ENCODE measurements at places on chromosomes 2 and 18.

DNA sequence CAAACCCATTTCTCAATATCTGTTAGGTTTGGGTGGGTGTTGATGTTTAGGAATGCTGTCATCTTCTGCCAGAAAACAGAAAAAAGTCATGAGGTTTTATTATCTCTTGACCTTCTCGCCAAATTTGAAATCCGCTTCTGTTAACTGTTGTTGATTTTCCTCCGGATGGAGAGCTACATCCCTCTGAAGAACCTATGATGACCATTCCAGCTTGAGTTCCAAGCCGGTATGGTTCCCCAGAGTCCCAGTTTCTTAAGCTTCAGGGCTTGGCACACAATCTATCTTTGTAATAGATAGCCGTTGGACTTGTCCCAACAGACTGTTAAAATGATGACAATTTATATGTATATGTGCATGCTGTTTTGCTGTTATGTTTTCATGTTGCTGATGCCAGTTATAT, 1201.0 kb downstream of the LRP1B start:
- no peak for DNase-seq

DNA sequence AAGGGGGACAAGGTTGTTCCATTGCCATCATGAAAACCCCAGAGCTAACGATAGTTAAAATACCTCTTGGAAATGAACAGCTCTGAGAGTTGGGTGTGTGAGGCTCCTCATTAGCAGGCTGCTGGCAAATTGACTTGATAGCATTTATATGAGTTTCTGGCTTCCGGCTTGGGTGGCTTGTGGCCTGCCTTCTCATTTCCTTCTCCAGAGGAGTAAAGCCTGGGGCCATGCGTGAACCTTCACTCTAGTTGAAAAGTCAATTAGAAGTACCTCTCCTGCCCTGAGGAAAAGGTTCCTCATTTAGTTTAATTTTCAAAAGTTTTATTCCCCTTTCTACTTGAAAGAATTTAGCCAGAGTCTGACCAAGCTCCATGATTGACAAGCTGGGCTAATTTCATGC, 67.1 kb downstream of the MGAT5 start:
- no peak for DNase-seq

- DNase-seq = no peak
Observed at GRCh38 chr2:158817588-158817987, 22.5 kb downstream of the DAPL1 start.

- DNase-seq = no peak
Observed at GRCh38 chr2:232336241-232336736, 42.3 kb upstream of the ALPP start.

DNA sequence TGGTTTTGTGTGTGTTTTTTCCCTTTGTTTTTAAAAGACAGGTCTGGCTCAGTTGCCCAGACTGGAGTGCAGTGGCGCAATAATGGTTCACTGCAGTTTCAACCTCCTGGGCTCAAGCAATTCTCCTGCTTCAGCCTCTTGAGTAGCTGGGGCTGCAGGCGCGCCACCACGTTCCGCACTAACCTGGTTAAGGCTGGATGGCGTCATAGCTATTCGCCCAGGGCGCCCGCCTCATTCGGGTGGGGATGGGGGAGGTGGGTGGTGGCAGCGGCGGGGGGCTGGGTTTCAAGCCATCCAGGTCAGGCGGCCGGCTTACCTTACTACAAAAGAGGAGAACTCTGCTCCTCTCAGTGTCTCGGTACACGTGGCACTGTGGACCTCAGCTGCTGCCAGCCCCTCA, 42.8 kb downstream of the EEF1B2 start:
- peak; percentile 4 for DNase-seq

DNA sequence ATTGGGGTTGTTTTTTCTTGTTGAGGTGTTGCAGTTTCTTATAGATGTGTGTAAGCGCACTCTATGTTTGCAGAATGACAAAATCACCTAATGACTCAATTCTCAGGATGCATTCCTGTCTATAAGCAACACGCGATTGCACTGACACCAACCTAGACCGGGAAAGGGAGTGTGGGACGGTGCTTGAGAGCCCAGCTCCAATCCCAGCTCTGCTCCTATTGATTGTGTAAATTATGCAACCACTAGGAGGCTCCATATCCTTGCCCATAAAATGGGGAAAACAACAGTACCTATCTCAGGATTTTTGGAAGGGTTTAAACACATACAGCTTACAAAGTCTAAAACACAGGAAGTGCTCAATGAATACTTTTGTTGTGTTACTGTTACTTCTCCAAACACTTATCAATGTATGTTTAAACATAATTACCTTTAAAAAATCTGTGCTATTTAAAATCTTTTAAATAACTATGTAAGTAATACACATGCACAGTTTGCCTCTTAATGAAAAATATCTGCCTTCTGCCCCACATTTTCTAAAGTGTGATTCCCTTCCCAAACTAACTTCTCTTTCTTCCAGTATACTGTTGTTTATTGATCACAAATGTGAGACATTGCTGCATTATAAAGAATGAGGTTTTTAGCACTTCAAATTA, 132.5 kb downstream of the SPHKAP start:
- DNase-seq = peak; percentile 86

DNA sequence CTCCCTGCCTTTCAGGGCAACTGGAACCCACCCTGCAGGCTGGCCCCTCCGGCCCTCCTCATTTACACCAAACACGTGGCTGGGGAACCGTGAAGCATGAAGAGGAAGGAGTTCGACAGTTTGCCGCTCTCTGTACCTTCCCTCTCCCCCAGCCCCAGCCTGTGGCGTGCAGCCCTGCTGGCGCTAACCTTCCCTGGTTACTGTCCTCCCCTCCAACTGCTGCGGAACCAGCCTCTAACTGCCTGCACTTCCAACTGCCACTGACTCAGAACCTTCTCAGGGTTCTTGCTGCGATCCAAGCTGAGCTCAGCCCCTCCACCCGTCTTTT, 19.2 kb upstream of the GNAL start:
- no peak for DNase-seq

DNA sequence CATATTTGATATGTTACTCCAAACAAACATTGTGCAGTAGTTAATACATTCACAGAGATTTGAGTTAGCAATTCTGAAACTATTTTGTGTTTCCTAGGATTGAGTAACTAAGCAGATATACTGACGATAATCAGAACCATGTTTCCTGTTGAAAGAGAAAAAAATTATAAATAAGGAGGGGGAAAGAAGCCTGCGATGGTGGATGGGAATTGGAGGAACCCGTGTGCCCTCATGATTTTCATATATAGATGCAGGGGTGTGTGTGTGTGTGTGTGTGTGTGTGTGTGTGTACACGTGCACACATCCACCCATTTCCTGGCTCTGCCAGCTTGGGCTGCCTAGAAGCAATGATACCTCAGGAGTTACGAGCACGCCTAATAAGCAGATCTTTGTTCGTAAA, 56.9 kb downstream of the LPIN2 start:
- DNase-seq = no peak

DNA sequence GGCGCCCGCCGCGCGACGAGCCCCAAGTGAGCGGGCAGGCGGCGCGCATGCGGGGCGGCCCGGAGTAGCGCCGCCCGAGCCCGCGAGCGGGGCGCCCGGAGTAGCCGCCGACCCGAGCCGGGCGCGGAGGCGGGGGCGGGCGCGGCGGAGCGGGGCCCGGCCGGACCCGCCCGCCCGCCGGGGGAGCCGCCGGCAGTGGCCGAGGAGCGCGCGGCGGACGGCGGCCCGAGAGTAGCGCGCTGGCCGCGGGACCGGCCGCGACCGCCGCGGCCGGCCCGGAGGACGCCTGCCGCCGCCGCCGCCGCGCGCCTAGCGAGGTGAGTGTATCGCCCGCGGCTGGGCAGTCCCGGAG, at the start of gene GALNT1:
Gene GALNT1, plus strand, starts transcription at position 195 of the 352 bp plus-strand sequence. CDS start 72,923 bp downstream, outside the sequence.
- peak; percentile 70 for DNase-seq

DNA sequence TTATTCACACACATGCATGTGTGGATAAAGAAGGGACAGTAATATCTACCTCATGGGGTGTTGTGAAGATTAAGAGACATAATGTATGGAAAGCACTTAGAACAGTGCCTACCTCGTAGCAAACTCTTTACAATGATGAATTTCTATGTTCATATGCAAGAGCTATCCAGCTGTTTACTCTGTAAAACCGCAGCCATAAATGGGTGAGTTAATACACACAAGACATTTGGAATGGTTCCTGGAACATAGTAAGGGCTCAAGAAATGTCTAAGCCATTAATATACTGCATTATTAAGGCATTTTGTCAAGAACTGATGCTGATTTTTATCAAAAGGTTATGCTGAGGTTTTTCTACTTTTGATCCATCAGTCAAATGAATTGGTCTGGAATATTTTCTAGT, 1076.2 kb downstream of the TSN start:
- peak; percentile 37 for DNase-seq

GRCh38 chr18:63422864-63423304, 608 bp upstream of the VPS4B start:
- peak; percentile 91 for DNase-seq

- peak; percentile 83 for DNase-seq
Observed at GRCh38 chr2:157052685-157053224, 204.8 kb upstream of the GALNT5 start.

DNA sequence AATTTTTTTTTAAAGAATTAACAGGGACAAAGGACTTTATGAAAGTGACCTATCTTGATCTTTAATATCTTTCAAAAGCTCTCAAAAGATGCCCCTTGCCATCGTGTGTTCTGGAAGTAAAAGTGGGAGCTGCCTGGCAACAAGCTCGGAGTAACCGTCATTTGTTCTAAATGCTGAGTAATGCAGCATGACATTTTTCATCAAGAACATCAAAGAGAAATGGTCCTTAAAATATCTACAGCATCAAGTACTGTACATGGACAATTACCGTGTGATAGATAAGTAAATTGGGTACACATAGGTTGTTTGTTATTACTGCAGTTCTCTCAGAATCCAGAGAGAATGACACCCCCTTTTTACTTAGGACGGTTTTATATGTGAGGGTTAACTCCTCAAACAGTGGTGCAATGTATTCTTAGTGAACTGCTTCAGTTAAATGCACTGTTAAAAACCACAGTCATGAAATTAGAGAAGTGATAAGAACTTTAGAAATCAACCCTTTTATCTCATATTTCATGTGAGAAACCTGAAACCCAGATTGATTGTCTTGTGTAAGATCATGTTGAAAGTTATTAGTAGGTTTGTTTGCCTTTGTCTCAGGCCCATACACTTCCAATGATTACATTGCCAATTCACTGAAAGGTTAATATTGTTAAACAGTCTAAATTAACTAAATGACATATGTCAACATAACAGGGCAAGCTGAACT, 90.6 kb upstream of the HNMT start:
- peak; percentile 4 for DNase-seq

GRCh38 chr2:71467180-71467815, 13.9 kb downstream of the DYSF start:
- no peak for DNase-seq

GRCh38 chr2:80568011-80568410, 263.5 kb upstream of the LRRTM1 start:
- DNase-seq = no peak

All from DMS53 (cell line).